ENCODE measurements at places on chromosomes 6 and 20.

DNA sequence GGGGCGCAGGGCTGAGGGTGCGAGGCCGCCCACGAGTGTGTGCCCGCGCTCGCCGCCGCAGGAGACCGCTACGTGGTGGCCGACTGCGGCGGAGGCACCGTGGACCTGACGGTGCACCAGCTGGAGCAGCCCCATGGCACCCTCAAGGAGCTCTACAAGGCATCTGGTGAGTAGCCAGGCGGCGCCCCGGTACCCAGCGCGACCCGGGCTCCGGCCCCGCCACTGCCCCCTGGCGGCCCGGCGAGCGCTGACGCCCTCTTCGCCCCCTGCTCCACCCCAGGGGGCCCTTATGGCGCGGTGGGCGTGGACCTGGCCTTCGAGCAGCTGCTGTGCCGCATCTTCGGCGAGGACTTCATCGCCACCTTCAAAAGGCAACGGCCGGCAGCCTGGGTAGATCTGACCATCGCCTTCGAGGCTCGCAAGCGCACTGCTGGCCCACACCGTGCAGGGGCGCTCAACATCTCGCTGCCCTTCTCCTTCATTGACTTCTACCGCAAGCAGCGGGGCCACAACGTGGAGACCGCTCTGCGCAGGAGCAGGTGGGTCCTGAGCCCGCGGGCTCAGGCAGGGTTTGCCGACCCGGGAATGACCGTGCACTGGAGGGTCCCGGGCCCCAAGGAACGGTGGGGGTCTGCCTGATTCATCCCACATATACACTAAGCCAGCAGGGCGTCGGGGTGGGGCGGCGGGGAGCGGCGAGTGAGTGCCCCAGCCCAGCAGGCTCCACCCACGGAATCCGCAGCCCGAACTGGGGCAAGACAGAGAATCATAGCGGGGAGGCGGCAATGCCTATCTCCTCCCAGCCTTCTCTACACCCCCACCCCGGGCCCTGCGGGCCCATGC, 17.4 kb downstream of the HSPA12B start:
- DNase-seq = peak; percentile 87

DNA sequence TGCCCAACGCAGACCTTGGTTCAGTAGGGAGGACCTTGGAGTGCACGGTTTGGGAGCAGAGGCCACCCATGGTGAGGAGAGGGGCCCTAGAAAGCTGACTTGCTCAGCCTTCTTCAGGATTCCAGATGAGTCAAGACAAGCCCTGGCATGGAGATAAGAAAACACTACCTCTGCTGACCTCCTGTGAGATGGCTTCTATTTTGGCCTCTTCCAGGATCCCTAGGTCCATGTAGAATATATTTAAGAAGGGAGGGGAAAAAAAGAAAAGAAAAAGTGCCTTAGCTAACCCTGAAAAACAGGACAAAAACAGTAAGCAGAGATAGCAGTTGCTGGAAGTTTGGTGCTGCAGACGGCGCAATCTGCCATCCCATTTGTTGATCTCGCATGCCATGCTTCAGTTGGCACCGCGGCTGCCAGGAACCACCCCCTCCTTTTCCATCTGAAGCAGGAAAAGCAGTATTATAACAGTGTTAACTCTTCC, 100.0 kb downstream of the ARMC2 start:
- no peak for DNase-seq

DNA sequence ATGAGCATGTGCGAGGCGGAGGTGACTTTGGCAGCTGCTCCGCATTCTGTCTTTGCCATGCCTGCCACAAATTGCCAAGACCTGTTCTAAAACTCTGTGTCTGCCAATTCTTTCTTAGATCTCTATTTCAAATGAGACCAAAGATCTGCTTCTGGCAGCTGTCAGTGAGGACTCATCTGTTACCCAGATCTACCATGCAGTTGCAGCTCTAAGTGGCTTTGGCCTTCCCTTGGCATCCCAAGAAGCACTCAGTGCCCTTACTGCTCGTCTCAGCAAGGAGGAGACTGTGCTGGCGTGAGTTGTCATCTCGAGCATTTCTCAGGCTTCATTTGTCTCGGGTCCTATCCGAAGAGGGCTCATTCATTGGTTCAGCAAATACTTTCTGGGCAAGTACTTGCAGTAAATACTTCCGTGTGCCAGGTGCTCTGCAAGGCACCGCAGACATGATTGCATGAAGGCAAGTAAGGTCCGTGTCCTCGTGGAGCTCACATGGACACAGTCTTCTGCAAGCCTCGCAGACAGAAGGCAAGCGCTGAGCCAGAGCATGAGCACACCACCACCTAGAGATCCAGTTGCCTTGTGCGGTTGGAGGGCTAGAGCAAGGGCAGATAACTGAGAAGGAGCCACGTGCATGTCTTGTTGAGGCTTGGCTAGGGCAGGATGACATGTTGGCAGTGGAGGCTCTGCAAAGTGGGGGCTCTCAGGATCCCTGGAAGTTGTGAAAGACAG, 19.7 kb upstream of the MROH8 start:
- no peak for DNase-seq

DNA sequence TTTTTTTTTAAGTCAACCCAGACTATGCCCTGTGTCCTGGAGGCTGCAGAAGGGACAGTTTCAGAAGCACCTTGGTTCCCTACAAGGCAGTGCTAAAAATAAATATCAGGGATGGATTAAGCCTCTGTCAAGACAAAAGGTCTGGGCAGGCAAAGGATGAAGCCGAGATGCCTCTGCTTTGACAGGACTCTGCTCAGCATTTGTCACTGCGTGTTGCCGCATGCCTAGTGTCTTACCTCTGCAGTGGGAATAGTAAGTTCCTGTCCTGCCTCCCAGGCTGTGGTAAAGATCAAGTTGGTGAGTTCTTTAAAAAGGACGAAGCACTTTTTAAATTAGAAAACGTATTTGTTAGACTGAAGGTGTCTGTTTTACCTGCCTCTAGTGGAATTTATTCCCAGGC, 15.1 kb downstream of the AAR2 start:
- DNase-seq = no peak

- DNase-seq = peak; percentile 63
Observed at GRCh38 chr6:56346958-56347357, 99.6 kb upstream of the COL21A1 start.

GRCh38 chr6:31547727-31548543, 527 bp downstream of the NFKBIL1 start:
- peak; percentile 17 for DNase-seq

- no peak for DNase-seq
Observed at GRCh38 chr20:35885212-35885611, 69.1 kb downstream of the SCAND1 start.

DNA sequence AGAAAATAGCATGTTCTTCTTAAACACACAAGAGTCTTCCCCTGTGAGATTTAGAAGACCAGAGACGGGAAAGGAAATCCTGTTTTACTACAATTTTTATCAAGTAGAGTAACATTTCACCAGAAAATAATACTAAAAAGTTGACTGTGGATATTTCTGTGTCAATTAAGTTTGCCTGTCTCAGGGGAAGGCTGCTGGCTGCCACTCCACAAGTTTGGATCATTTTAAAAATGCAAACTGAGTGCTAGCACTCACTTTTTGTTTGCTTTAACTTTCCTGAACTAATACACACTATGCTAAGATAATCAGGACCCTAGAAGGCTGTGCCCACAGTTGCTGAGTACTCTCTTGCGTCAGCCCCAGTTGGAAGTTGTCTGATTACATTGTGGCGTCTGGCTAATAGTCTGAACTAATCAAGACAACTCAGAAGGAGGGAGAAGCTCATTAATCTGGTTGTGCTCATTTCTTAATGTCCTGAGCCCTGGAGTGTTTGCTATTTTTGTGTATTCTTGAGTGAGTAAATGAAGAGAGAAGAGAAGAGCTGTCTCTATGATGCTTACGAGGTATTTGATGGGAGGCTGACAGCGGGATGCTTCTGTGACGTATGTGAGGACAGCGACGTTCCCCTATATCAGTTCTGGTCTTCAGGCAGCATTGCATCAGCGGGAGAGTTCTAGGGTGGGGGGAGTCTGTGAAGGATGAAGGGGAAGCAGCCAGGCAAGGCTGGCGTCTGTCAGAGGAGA, 664.2 kb downstream of the QKI start:
- no peak for DNase-seq

GRCh38 chr6:96645106-96645505, 82.2 kb downstream of the FHL5 start:
- DNase-seq = no peak

- DNase-seq = no peak
Observed at GRCh38 chr6:131683479-131683878, 17.7 kb downstream of the OR2A4 start.

DNA sequence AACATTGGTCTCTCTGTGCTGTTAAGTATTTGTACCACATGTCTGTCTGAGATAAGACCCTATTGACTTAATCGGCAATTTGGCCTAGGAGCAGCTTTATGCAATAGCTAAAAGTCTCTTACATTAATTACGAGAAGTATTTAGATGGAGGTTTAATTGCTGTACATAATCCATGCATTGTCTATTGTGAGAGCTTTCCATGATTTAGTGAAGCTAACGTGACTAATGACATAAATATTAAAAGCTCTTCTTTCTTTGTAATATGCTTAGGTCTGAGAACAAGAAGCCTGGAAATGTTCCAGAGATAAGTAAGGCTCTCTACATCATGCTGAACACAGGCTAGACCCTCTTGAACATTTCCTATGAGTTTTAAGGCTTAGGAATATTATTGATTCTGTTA, 32.7 kb upstream of the FAM83B start:
- DNase-seq = no peak

DNA sequence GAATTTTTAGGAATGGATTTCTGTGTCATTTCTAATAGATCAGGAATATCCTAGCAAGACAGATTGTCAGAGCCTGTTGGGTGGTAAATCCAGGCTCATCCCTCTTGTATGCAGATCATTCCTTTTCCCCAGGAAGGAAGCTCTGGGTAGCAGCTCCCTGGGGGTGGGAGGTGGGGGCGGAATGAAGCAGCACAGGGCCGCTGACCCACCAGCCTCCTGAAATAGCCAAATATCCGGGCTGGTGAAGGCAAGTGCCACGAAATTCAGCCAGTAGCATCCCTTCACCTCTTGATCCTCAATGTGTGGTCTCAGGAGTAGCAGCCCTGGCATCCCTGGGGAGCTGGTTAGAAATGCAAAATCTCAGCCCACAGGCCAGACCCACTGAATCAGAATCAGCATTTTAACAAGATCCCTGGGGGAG, 256.9 kb downstream of the LRFN2 start:
- DNase-seq = peak; percentile 75

GRCh38 chr6:123804014-123804786, 535 bp downstream of the NKAIN2 start:
- DNase-seq = peak; percentile 74

DNA sequence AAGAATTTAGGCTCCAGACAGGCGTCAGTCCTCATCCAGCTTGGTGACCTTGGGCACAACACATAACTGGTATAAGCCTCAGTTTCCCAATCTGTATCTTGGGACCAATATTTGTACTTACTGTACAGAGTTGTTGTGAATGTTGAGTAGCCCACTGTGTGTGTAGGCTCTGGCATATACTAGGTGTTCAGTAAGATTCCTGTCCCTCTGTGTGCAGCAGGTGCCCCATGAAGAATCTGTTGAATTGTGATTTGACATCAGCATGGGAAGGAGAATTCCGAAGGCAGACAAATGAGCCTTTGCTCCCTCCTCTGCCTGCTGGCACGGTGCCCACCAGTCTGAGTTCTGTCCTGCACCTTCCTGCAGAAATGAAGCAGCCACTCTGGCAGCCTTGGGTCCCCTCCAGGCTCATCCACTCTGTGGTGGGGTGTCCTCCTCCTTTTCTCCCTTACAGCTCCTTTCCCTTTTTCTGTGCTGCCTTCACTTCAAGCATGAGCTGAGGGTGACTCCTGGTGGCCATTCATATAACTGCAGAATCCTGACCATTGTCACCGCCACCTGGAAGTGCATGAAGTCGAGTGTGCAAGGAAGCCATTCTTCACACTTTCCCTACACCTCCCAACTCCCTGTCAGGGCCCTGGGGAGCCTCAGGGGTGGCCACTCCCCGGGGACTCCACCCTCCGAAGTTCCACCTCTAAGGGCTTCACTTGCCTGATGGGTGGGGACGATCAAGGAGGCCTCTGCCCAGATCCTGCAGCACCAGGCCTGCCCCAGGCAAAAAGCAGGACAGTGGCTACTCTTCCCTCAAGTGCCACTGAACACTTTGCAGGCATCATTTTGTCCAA, 48.2 kb downstream of the MRPL14 start:
- DNase-seq = peak; percentile 88

DNA sequence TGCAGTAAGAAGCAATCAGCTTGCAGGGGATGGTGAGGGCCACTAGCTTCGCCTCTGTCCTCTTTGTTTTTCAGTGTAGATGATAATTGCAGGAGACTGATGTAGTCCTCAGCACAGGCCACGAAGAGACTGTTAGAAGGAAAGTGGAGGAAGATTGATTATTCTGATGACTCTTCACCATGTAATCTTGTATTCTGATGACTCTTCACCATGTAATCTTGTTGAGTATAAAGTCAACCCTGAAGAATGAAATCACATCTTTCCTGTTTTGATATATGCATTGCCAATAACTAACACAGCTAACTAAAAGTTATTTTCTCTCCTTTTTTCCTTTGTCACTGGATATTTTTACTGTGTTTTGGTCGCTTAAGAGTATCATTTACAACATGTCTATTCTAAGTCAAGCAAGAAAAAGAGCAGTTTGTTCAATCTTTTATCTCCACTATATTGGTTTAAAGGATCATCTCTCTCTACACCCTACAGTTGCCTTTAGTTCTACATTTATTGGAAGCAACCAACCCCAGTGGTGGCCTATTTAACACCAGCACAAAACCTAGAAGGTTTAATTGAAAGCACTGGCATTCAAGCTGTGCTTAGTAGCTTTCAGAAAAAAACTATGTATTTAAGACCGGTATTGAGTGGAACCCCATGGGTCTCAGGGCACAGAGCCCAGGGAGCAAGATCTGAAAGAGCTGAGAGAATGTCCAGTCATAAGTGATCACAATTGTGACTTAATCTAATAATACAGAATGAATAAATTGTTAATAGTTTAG, 107.2 kb upstream of the BTBD3 start:
- DNase-seq = no peak

DNA sequence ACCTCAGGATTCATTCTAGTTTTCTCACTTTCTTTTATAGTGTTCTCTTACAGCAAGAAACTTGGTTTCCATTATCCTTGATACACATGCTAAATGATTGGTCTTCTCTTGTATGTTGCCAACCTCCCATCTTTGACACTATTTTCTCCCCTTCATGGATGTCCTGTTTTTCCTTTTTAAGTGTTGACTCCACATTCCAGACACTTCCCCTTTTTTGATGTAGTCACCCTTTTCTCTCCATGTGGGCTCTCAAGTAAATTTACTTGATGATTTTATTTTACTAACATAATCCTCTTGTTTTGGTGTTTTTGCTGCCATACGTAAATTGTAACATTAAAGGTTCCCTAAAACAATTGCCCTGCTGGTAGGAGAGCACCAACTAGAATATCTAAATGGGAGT, 148.1 kb downstream of the ZFAND3 start:
- no peak for DNase-seq

GRCh38 chr20:54431156-54431944, 44.0 kb upstream of the DOK5 start:
- no peak for DNase-seq

DNA sequence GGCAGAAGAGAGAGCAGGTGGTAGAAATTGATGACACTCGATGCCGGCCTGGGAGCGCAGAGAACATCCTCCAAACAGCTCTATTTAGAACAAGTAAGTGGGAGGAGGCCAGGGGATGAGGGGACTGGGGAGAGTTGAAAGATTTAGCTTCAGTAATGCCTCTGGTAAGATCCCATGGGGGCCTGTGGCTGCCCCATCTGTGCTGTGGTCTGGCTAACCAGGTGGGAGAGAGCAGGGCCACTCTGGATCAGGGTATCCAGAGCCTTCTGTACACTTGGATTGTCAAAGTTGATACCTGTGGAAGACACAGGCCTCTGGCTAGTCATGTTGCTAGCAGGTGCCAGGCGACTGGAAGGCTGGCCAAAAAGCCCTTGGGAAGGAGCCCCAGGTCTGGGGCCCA, 27.6 kb downstream of the NCOA5 start:
- DNase-seq = no peak

- no peak for DNase-seq
Observed at GRCh38 chr20:23407781-23408464, 13.4 kb downstream of the NAPB start.
